Mammary epithelial cell (primary cell): ENCODE measurements at places on chromosomes 5 and 9.

- peak; percentile 42 for DNase-seq
These were observed 54.7 kb upstream of the SUSD3 start for GRCh38 chr9:93003552-93004407.

DNA sequence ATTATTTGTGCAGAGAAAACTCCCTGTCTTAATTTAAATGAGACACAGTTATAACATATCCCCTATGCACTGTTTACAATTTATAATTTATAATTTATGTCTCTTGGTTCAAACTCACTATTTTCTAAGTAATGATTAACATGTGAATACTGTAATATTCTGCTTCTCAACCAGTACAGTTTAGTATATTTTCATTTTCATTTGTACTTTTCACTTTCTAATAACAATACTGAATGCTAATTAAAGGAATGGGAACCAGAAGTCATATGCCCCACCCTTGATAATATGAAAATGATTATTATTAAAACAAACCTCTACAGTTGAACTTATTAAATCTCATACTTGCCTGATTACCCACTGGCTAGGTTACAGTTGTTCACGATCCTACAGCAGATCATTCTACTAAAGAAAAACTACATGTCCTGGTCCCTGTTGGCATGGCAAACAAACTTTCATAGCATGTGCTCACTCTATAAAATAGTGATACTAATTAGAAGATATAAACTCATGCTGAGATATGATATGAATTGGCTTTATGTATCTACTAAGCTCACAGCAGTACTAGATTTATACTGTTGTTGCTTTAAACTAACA lies 66.4 kb downstream of the POU5F2 start:
- DNase-seq: no peak

GRCh38 chr5:175895686-175896102 lies 24.3 kb downstream of the CPLX2 start:
- DNase-seq: peak; percentile 83

DNA sequence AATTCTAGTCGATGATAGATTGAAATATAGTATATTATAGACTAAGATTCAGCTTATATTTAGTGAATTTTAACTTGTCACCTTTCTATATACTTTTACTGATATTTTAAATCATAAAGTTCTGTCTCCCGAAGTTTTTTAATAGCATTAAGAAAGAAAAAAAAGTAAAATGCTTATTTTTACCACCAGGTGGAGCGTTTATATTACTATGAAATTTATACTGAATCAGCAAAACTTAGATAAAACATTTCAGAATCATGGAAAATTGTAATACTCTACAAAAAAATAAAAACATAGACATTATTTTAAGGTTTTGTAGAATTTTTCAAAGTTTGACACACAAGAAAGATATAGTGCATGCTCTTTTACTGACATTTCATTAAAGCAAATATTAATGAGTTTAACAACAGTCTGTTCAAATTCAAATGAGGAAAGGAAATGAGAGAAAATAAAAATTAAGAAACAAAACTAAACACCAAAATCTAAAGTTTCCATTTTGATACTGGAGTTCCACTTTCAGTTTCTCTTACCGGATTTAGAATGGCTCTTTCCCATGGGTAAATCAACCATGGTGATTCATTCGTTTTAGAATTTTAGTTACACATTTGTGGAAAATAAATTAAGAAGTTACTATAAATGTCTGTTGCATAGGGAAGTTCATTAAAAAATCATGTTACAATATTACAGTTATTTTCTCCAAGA lies 1035.3 kb downstream of the CDH12 start:
- DNase-seq: no peak

DNA sequence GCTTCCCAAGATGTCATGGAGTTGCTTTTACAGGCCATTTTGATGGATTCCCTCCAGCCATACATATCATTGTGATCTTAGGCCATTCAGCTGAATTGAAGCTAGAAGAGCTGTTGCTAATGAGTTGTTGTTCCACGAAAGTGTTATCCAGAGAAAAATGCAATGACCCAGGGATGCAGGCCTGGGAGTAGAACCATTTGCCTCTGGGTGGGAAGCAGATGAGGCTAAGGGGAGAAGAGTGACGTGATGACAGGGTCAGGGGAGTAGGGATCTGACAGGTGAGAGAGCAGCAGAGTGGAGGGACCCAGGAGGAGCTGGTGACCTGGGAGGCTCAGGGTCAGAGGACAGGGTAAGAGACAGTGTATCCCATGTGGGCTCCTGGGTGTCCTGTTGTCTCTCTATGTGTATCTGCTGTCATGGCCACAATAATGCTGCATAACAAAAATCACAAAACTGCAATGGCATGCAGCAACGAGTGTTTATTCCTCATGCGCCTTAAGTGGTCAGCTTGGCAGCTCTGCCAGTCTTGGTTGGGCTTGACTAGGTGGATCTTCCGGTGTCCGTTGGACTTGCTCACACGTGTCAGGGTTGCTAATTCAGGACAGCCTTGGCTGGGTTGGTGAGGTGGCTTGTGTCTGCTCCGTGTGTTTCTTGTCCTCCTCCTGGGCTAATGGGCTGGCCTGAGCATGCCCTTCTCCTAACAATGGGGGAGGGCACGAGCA lies 90.6 kb downstream of the LIFR start:
- peak; percentile 18 for DNase-seq

DNA sequence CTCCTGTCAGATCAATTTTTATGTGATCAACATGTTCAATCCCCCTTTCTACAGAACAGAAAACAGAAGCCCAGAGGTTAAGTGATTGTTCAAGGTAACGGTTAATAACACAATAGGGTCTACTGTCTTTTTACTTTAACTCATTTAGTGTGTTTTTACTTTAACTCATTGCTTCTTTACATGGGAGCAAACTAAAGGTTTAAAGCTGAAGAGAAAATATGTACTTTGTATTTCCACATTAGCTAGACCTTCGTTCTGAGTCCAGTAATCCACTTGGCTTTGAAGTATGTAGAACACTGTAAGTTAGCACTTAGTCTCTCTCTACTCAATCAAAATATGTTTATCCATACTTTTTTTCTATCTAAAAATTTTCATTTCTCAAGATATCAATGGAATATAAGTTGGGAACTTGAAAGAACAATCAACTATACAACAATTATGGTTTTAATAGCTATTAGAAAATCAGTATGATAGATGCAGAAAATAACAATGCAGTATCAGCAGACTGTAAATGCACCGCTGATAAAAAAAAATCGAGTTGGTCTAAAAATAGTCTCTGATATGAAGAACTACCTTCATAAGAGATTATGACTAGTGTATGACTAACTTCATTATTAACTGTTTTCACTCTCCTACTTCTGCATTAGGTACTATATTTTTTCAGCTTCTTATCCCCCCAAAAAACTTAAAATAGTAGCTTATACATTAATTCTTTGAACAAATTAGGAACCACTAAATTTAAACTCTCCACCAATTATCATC lies 20.6 kb downstream of the PGGT1B start:
- DNase-seq: no peak

DNA sequence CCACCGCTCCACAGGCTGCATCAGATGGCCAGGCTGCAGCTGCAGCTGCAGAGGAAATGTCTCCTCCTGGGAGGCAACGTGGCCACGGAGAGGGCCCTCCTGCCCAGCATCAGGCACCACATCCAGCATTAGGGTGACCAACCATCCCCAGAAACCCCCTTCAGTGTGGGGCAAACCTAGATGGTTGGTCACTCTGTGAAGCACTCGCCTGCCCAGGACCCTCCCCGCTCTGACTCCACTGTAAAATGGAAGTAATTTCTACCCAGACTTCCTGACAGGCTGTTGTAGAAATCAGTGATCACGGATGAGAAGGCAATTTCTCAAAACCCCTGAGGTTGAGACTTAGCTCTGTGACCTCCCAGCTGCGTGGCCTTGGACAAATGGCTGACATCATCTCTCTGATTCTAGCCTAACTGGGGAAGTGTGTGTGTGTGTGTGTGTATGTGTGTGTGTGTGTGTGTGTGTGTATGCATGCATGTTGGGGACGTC lies 31.6 kb downstream of the B4GALT1 start:
- no peak for DNase-seq

DNA sequence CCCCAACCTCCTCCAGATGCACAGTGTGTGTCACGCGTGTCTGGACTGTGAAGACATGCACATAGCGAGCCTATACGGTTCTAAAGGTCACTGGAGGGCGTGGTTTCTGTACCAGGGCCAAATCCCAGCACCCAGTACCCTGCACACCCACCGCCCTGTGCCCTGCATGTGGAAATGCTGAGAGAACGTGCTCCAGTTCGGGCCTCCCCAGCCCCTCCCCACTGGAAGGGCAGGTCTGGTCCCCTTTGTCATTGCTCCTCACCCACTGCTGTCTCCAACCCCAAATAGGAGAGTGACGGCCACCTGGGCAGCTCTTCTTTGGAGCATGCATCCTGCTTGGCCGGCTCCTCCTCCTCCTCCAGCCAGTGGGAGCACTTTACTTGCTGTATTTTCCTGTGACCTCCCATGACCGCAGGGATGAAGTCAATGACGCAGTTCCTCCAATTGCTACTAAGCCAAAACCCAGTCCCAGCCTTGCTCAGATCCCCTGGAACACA lies 116.7 kb downstream of the WNK2 start:
- DNase-seq: no peak

GRCh38 chr9:35618325-35618727 lies at the start of gene CD72:
TSS of gene CD72 (minus strand) at chr9:35618413. CDS start at chr9:35618303, 110 bp downstream.
- DNase-seq: no peak

DNA sequence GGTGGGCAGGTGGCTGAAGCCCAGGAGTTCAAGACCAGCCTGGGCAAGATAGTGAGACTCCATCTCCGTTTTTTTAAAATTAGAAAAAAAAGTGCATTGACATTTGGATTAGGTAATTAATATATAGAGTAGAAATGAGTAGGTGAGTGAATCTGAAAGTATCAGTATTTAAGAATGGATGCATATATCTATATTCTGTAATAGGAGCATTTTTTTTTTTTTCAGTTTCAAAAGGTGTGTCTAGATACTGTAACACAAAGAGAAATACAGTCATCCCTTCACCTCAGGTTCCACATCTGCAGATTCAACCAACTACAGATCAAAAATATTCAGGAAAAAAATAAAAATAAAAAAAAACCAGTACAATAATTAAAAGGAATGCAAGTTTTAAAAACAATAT lies 50.8 kb downstream of the RBM27 start:
- no peak for DNase-seq

DNA sequence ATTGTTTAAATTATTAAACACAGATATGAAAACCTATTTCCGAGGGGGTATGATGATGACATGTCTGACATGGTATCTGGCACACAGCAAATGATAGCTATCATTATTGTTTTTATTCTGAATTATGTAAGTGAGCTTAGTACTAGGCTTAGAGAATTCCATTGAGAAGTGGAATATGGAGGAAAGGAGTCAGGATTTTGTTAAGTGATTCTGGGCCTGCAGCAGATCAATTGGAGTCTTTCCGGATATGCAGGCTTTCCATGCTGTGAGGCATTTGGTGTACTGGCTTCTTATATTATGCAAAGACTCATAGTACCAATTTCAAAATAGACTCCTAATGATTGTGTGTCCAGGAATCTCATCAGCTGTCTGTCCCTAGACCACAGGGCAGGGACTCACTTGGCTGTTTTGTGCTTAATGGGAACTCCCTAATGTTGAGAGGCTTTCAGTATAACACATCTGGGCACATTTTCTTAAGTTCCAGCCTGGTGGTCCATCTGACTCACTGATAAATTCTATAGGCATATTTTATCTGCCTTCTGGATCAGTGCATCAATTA lies 180.0 kb upstream of the KLF9 start:
- peak; percentile 23 for DNase-seq
